ENCODE measurements at places on chromosomes 5 and 9. TPM values are rescaled to one million over a fixed set of nuclear protein-coding genes. Genes with fewer than 3 reads are reported as not detected.

DNA sequence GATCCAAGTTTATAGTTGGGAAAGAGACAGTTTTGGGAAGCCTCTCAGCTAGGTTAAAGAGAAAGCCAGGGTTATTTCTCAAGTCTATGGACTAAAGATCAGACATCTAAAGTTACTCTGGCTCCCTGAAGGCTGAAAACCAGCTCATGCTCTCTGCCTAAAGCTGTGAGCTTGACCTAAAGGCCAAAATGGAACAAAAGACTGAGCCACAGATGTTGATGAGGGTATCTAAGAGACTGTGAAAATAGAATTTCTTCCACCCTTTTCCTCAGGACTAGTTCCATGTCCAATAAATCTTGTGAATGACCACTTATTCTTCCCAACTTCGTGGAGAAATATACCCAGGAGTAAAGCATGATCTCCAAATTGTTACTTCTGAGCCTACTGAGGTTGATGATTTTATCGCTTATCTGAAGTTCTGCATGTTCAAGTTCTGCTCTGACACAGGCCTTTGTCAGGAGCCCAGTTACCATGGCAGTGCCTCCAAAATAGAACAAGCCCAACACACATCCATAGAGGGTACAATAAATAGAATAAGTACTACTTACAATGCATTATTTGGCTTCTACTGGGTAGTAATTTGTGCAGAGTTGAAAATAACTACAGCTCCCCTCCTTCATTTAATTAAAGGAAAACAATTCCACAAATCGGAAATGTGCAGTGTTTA lies 373.6 kb downstream of the NTRK2 start:
- peak; percentile 59 for DNase-seq

DNA sequence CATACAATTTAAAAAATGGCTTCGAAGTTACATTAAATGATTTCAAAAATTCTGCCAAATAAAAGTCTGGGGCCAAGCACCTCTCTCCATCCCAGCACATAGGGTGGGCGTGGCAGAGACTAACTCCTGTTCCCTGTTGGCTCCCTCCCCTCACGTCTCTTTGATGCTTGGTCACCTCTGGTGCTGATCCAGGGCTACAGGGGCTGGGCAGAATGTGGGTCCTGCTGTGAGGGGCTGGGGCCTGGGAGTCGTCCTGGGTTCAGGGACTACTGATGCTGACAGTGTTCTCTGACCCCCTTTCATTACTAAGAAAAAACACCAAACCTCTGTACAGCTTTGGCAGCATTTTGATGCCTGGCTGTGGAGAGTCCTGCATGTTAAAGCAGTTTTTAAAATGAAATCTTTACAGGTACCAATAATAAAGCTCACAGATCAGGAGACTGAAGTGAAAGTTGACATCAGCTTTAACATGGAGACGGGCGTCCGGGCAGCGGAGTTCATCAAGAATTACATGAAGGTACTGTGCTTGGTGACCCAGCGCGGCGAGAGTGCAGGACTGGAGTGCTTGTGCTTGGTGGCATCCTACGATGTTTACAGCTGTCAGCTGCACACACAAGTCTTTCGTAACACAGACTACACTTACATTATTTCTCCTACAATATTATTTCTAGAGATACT lies 29.0 kb downstream of the TENT4A start:
- DNase-seq: no peak

CDH9 gene
- not detected for polyA plus RNA-seq

GRCh38 chr5:32933692-32934091 lies 222.6 kb downstream of the NPR3 start:
- no peak for DNase-seq

HTR1A gene
- not detected for polyA plus RNA-seq

TRUB2 gene
- polyA plus RNA-seq: 22.5 TPM

Data from muscle of leg (tissue), 16 donors.